GM23338 (cell line): ENCODE measurements at places on chromosomes 6 and 20. TPM values are rescaled to one million over a fixed set of nuclear protein-coding genes. Genes with fewer than 3 reads are reported as not detected.
A peak's percentile ranks its signal among the peaks of the same experiment; 100 is the strongest.

GRCh38 chr20:4883546-4883945, 117.8 kb downstream of the SLC23A2 start:
- no peak for DNase-seq

DNA sequence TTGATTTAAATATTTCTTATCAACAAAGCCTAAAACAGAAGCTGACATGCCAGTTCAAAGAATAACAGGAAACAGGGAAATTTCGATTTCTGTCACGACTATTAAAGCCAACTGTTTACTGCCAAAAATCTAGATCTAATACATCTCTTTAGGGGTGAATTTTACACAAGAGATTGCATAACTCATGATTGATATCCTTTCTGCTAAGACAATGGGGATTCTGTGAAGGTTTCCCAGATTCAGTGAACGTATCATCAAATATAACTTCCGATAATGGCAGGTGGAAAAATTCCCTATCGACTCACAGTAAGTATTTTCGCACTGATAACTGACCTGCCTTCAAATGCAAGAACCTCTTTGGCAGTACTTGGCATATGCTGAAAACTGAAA, 42.9 kb downstream of the NHSL1 start:
- DNase-seq, result no peak

DNA sequence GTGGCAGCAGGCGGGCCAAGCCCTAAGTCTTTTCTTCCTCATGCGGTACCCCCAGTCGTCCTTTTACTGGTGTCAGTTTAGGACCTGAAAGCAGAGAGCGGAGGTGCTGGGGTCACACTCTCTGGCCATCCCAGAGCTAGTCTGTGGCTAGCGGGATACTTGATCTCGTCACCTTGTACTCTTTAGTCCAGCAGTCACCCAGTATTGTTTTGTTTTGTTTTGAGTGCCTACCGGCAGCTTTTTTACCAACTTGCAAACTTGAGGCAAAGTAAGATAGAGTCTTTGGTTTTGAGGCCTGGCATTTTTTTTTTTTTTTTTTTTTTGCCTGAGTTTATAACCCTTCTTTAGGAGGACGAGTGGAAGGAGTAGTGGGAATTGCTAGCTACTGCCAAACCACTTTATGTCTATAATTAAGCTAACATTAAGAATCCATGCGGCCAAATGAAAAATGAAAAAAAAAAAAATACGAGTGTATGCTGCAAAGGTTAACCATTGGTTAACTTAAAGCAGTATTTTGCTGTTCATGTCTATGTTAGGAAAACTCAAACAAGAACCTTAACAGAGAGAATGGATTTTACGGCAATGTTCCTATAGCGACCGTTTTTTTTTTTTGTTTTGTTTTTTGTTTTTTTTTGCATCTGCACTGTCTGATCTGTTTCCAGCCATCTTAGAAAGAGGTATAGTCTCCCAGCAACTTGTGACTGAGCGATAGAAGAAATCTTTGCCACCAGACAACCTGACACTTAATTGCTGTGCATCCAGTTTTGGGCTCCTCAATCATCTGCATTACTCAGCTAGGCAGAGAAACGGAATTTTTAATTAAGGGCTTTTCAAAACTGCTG, 56.9 kb downstream of the FAM217A start:
- no peak for DNase-seq

DNA sequence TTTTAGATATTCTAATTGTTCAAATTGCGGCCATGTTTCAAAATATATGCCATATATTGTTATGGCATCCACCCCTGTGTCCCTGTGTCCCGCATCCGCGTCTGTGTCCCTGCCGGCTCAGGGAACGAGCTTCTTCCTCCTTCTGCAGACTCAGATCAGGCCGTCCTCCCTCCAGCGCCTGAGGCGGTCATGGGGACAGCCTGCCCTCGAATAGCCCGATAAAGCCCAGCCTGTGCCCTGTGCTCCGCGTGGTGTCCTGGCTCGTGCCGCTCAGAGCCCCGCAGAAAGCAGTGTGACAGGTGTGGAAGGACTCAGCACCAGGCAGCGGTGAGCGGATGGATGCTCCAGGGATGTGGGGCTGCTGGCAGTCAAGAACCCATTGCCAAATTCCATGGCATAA, 663.4 kb upstream of the DEFB115 start:
- DNase-seq, result peak; percentile 6

GRCh38 chr6:112283621-112284020, 29.3 kb upstream of the LAMA4 start:
- no peak for DNase-seq

DNA sequence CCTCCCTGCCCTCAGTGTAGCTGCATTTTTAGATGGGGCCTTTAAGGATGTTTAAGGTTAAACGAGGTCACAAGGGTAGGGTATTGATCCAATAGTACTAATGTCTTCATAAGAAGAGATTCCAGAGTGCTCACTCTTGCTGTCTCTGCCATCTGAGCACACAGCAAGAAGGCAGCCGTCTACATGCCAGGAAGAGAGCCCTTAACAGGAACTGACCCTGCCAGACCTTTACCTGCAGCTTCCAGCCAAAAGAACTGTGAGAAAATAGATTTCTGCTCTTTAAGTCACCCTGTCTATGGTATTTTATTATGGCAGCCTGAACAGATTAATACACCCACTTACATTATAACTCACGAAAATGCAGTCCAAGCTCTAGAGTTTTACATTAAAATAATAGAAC, 685.3 kb upstream of the MARCKS start:
- no peak for DNase-seq

DNA sequence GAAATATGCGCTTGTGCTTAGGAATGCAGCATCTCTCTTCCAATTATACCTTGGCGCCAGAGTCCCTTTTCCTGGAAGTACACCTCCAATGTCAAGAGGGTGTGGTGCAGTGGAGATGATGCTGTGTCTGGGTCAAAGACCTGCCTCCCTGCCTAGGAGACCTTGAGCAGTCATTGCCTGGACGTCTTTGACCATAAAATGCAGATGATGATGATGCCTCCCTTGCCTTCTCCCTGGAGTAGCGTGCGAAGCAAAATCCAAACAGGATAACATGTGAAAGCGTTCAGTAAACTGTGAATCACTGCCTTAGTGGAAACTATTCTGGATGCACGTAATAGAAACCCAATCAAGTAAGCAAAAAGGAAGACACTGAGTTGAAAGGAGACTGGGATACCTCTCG, 97.4 kb upstream of the ARMC2 start:
- DNase-seq, result no peak

- no peak for DNase-seq
These were observed 70.3 kb downstream of the SESN1 start for GRCh38 chr6:109024368-109024767.

DNA sequence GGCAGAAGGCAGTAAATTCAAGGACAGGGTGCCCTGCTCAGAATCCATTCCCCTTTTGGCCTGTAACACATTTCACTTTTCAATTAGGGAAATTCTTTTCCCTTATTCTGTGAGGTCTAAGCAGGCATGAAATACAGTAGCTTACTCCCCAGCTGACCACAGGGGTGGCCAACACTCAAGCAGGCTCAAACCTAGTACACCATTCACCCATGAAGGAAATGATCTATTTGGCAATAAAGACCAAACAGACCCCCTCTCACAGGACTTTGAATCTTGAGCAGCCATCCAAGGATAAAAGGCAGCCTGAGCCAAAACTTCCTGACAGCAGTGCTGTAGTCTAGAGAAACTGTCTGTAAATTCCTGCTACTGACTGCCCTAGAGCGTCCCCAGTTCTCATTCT, 17.7 kb downstream of the PDSS2 start:
- no peak for DNase-seq

DNA sequence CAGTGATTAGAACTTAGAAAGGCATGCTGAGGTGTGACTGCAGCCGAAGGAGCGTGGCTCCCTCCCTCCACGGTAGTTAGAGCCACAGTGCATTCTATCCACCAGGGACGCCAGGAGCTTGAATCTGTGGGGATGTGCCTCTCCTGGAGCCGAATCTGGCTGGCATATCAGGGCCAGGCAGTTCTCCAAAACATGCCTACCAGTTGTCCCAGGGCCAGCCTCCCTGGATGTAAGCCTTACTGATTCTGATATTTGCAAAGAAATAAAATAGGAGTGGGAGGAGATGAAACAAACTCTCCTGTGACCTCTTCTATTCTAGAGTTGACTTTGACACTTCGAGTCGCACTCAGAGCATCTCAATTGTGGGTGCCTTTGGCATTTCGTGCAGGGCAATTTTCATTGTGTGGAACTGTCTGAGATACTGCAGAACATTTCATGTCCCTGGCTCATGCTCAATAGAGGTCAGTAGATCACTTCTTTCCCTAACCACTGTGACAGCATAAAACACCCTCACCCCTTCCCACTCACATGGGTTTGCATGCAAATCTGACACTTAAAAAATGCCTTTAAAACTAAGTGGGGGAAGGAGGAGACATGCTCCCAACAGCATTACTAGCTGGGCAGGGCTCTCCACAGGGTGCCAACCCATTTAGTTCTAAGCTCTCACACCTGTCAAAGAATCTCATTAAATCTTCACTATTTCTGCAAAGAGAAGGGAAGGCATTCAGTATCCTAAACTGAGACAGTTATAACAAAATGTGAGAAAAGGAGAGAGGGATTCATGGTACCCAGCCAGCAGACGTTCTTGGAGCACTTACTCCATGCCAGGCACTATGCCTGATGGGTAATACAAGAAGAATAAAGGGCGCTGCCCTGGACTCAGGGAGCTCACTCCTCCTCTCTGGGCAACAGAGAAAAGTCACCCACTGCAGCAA, 378.9 kb downstream of the PREX1 start:
- DNase-seq, result no peak

DNA sequence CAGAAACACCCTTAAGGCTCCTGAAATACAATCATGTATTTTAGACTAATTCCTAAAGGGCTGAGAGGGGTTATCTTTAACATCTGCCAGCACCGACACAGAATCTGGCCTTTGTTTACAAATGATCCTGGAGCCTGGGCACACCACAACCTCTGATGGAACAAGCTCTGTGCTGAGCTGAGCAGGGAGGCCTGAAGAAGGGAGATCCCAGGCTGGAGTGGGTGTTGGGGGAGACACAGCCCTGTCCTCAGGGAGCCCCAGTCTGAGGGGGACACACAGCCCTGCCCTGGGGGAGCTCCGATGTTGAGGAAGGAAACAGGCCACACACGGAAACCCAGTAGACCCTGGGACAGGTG, 130.5 kb downstream of the VEGFA start:
- DNase-seq, result no peak

DNA sequence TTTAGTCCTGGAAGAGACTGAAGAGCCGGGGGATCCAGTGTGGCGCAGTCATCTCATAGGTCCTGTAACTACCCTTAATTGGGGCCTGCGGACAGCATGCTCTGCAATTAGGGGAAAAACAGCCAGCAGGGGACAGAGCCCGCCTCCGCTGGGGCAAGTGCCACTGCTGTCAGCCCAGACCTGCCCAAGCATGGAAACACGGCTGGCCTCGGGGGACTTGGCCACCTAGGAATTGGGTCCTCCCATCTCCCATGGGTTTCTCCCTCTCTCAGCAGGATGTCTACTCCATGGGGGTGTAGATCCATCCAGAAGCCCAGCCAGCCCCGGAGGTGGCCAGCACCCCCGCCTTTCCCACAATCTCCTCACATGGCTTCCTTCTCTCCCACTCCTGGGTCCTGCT, 3.6 kb downstream of the GHRH start:
- DNase-seq, result peak; percentile 47

DNA sequence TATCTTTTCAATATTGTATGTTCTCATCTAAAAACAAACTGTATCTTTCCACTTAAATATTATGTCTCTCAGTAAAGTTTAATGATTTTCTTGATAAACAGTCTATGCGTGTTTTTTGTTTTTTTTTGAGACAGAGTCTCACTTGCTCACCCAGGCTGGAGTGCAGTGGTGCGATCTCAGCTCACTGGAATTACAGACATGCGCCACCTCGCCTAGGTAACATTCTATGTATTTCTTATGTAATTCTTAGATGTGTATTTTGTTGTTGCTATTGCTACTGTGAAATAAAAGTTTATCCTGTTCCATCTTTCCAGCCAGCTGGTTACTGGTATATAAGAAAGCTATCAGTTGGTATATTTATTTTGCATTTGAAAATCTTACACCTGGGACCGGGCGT, 29.4 kb downstream of the ABHD12 start:
- no peak for DNase-seq

DNA sequence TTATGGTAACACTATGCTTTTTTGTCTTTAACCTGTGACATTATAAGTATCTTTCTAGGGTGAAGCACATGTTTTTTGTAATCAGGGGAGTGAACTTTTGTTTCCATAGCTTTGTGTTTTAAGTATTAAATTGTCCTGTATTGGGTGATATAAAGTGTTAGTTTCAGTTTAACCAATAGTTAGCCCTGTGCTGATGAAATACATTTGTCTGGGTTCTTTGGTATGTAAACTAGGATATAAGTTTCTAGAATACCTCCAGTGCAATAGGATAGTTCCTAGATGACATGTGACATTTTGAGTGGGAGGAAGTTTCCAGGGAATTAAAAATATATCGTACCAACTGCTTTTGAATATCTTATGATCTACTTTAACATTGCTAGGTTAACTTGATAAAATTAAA, 611.0 kb upstream of the MARCKS start:
- no peak for DNase-seq

GRCh38 chr6:35177157-35177556, 36.0 kb upstream of the TCP11 start:
- no peak for DNase-seq

GRCh38 chr6:132479131-132479530, 33.8 kb downstream of the STX7 start:
- DNase-seq, result no peak

FAM217A gene
- not detected in 2 replicates for total RNA-seq

KCNK16 gene
- not detected in 2 replicates for total RNA-seq

PSORS1C2 gene
- total RNA-seq, result not detected in 2 replicates

OOEP gene
- total RNA-seq, result not detected in 2 replicates

TMEM181 gene
- 25.2 and 28.2 TPM in 2 replicates for total RNA-seq
